GM12892 (cell line): ENCODE measurements at places on chromosomes 6 and 20.
A peak's percentile ranks its signal among the peaks of the same experiment; 100 is the strongest.

DNA sequence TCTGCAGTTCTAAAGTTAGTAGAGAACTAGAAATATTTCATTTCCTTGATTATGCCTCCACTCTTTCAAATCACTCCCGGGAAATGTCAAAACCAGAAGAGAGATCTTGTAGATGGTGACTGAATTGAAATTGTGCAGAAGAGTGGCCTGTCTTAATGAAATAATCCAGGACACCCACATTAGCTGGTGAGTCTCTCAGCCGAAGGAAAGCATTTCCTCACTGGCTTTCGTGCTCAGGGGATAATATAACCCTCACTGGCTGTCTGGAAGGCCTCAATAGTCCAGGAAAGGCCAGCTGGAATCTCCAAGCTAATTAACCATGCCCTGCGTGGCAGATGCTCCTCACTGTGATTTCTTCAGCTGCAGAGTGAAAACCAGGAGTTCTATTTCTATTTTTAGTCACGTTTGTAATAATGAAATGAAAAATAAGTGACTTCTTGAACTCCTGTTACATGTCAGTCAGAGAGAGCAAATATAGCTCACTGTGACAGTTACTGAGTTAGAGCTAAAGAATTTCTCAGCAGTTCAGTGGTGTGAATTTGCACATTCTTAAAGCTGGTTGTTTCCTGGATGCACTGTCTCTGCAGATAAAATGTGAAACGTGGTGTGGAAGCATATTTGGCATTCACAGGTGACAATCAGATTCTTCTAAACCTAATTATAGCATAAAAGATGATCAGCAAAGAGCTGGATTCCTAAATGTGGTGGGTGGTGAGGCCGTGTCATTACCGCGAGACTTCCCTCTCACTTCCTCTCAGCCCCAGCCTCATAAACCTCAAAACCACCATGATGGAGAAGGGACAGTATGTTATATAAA lies 211.7 kb downstream of the LMBRD1 start:
- DNase-seq, result peak; percentile 8

- no peak for DNase-seq
These were observed 1.9 kb downstream of the RRBP1 start for GRCh38 chr20:17679941-17680835.

DNA sequence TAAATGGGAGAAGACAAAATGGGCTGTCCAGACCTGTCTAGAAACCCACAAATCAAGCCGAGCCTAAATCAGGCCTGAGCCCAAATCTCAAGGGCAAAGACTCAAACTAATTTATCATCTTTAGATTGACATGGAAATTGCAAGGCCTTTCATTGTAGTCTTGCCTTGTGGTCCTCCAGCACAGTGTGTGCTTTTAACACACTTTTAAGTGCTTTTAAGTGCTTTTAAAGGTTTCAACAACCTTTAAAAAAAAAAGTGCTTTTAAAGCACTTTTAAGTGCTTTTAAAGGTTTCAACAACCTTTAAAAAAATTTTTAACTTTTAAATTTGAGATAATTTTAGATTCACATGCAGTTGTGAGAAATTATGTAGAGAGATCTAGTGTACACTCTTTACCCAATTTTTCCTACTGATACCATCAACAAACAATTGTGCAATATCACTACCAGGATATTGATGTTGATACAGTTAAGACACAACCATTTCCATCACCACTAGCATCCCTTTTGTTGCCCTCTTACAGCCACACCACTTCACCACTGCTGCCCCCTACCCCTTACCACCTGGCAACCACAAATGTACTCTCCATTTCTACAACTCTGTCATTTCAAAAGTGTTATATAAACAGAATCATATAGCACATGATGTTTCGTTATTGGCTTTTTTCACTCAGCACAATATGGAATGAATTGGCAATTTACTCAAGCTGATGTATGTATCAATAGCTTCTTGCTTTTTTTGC lies 23.1 kb upstream of the DCBLD1 start:
- no peak for DNase-seq

GRCh38 chr6:129875610-129876520 lies 14.8 kb upstream of the TMEM244 start:
- no peak for DNase-seq

- no peak for DNase-seq
These were observed 128.3 kb downstream of the CARMIL1 start for GRCh38 chr6:25407431-25407830.

DNA sequence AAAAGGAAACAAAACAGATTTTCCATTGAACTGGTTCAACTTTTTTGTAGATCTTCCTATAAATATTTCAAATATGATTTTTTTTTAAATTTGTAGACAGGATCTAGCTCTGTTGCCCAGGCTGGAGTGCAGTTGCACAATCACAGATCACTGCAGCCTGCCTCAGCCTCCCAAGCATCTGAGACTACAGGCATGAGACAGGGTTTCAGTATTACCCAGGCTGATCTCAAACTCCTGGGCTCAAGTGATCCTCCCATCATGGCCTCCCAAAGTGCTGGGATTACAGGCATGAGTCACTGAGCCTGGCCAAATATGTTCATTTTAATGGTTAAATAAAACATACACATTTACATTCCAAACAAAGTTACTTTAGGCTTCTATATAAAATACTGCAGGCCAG lies 33.6 kb downstream of the SAMHD1 start:
- DNase-seq, result no peak

DNA sequence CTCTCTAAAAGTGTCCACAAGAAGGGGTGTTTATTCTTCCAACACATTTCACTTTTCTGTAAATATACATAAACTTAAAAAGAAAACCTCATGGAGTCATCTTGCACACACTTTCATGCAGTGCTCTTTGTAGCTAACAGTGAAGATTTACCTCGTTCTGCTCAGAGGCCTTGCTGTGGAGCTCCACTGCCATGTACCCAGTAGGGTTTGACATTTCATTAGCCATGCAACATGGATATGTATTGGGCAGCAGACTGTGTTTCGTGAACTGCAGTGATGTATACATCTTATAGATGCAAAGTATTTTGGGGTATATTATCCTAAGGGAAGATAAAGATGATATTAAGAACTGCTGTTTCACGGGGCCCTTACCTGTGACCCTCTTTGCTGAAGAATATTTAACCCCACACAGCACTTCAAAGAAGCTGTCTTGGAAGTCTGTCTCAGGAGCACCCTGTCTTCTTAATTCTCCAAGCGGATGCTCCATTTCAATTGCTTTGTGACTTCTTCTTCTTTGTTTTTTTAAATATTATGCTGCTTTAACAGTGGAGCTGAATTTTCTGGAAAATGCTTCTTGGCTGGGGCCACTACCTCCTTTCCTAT lies 17.9 kb downstream of the IRF4 start:
- no peak for DNase-seq

DNA sequence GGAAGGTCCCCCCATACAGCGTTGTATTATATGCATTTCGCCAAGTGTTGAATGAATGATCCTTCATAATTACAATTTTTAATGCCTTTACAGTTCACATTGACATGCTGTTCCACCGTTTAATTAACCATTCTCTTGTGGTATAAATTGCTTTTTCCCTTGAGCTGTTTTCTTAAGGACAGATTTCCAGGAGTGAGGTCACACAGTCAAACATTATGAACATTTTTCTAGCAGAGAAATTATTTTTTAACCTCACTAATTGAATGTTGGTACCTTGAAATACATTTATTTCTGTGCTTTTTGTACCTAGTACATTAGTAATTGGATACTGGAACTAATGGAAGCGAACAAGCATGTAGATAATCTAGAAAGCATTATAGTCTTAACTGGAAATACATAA lies 76.7 kb upstream of the C20orf144 start:
- DNase-seq, result no peak

- DNase-seq, result no peak
These were observed 10.1 kb downstream of the PPP1R3G start for GRCh38 chr6:5095236-5095635.

DNA sequence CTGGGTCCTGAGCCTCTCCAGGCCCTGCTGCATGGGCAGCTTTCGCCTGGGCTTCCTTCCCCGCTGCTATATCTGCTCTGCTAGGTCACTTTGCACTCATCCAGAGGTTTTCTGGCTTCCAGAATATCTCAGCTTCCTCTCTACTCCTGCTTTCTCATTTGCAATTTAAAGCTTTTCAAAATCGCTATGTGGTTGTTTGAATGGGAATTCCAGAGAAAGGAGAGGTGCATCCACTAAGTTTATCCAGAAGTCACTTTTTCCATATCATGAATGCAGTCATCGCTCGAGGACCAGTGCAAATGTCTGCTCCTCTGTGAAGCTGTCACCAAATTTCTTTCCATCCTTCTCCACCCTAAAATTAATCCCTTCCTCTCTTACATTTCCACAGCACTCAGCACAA lies 61.2 kb downstream of the SOD2 start:
- DNase-seq, result no peak

GRCh38 chr20:57769756-57770155 lies 59.9 kb upstream of the PMEPA1 start:
- DNase-seq, result no peak

- DNase-seq, result no peak
These were observed 132.5 kb downstream of the FAXC start for GRCh38 chr6:99216959-99217358.

GRCh38 chr20:62027116-62027515 lies 38.6 kb downstream of the TAF4 start:
- no peak for DNase-seq

- DNase-seq, result no peak
These were observed 125.8 kb upstream of the SPTLC3 start for GRCh38 chr20:12882832-12883506.

- no peak for DNase-seq
These were observed 62.2 kb upstream of the FABP7 start for GRCh38 chr6:122717350-122717749.

DNA sequence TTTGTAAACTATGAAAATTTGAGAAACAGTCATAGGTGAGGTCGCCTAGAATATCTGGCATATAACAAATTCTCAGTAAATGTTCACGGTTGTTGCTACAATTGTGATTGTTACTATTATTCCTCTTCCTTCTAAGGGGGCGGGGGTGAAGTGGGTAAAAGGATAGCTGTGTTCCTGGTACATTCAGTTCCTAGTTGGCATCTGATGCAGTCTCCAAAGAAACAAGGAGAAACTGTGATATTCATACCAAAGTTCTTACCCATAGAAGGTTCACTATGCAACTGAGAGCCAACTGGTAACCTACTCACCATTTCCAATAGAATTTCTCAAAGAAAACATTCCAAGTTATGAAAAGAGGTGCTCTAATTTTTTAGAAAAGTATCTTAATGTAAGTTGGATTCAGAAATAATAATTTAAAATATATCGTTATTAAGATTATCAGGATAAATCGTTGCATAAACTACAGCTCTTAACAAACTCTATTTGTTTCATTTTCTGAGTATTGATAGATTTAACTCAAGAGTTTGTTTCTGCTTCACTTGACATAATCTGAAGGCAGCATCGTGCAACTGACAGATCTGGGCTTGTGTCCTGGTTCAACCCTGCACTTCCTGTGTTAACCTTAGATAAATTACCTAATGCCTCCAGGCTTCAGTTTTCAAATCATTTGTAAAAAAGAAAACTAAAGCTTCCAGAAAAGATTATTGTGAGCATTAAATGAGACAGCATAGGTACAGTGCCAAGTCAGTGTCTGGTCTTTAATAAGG lies 13.3 kb upstream of the MAP7 start:
- DNase-seq, result no peak

GRCh38 chr20:17875981-17876385 lies 92.6 kb downstream of the SNX5 start:
- DNase-seq, result no peak

DNA sequence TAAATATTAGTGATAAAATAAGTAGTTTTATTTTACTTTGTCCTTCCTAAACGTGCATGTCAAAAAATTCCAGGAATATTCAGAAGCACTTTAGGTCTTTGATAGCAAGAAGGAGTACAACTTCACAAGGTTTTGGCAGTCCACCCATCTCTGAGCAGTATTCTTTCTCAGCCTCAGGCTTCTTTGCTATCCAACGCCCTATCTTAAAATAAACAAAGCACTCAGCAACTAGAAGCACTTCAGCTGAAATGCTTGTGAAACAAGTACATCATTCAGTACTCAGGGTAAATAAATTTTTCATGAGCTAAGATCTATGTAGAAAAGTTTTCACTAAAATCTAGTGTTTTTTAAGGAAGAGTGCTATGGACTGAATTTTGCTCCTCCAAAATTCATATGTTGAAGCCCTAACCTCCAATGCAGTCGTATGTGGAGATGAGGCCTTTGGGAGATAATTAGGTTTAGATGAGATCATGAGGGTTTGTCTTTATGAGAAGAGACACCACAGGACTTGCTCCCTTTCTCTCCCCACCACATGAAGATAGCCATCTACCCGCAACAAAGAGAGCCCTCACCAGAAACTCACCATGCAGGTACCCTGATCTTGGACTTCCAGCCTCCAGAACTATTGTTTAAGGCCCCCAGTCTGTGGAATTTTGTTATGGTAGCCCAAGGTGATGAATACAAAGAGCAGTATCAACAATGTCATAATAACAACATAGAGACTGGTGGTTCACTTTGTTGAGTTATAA lies 539.1 kb downstream of the TFAP2A start:
- DNase-seq, result no peak

GRCh38 chr6:144756469-144756868 lies 471.3 kb downstream of the UTRN start:
- DNase-seq, result no peak

DNA sequence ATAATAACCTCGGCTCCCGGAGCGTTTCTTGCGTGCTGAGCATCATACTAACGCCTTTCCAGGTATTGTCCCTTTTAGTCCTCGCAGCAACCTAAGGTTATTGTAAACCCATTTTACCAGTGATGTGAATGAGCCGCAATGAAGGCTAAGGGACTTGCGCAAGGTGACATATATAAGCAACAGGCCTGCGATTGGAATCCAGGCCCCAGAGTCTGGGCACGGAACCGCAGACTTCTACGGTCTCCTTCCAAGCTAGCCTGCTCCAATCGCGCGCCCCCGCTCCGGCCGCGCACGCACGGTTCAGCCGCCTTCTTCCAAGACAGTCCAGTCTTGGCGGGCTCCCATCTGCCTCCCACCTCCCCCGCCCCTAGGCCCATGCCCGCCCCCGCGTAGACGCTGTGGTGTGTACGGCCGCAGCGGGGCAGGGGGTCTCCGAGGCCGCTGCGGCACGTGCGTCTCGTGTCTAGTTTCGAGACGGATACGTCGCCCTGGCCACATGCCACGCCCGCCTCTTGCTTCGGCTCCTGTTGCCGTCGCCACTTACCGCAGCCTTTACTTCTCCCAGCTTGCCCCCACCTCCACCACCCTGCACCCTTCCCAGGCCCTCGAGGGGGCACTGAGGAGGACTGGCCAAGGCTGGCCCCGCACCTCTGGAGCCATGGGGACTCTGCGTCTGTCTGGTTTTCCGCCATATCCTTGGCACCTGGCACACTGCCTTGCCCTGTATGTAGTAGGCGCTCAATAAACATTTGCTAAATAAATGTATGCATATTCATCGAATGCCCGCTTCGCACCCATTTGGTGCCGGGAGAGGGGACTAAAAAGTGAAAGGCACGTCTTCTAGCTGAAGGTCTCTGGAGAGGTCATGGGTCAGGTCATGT lies 855 bp upstream of the GFOD1 start:
- peak; percentile 27 for DNase-seq

GRCh38 chr6:154604119-154604518 lies 93.6 kb upstream of the CNKSR3 start:
- no peak for DNase-seq
